Left colon (tissue), 2 donors: ENCODE measurements at places on chromosomes 12 and 14. TPM values are rescaled to one million over a fixed set of nuclear protein-coding genes. Genes with fewer than 3 reads are reported as not detected.

DENR gene
- total RNA-seq = 31.9 TPM

COX8C gene
- total RNA-seq = not detected

KRT7 gene
- total RNA-seq = 0.78 TPM

YLPM1 gene
- total RNA-seq = 42.7 TPM

TMEM30B gene
- total RNA-seq = 69.0 TPM
